Kidney epithelial cell (primary cell): ENCODE measurements at places on chromosomes 5 and 9. TPM values are rescaled to one million over a fixed set of nuclear protein-coding genes. Genes with fewer than 3 reads are reported as not detected.

Gene SLIT3
- 2.9 and 5.0 TPM in 2 replicates for total RNA-seq

Gene GAS1
- total RNA-seq = 6.1 and 8.3 TPM in 2 replicates

Gene ZNF618
- 12.1 and 13.6 TPM in 2 replicates for total RNA-seq

Gene RLN2
- total RNA-seq = 1.0 and 2.5 TPM in 2 replicates

Gene CATSPER3
- 0.13 TPM in 1 of 2 replicates, not detected in the other for total RNA-seq

Gene CDH9
- total RNA-seq = not detected in 2 replicates

Gene FOXD1
- total RNA-seq = 14.7 and 22.0 TPM in 2 replicates

Gene BARHL1
- total RNA-seq = not detected in 2 replicates

Gene PCDHGC4
- 0.62 and 1.1 TPM in 2 replicates for total RNA-seq

Gene PCDHA4
- 0.27 and 1.2 TPM in 2 replicates for total RNA-seq

Gene PCDHGB5
- 18.6 and 19.3 TPM in 2 replicates for total RNA-seq

Gene CARTPT
- not detected in 2 replicates for total RNA-seq

Gene GLIPR2
- total RNA-seq = 38.6 and 43.1 TPM in 2 replicates

Gene PCDHGB3
- 1.3 and 3.6 TPM in 2 replicates for total RNA-seq

Gene SLC45A2
- not detected in 2 replicates for total RNA-seq

Gene TMEM252
- not detected in 2 replicates for total RNA-seq

Gene SHISAL2B
- not detected in 2 replicates for total RNA-seq

Gene FREM1
- 0.75 and 1.0 TPM in 2 replicates for total RNA-seq

Gene PTGS1
- total RNA-seq = 0.04 and 0.07 TPM in 2 replicates

Gene DIAPH1
- 99.7 and 103 TPM in 2 replicates for total RNA-seq

Gene AK8
- total RNA-seq = 1.6 and 2.0 TPM in 2 replicates

Gene PCDHA7
- total RNA-seq = 0.07 and 0.25 TPM in 2 replicates

Gene FLT4
- 1.1 and 2.6 TPM in 2 replicates for total RNA-seq

Gene IFNE
- 0.34 and 1.0 TPM in 2 replicates for total RNA-seq

Gene TRAF2
- 17.5 and 17.7 TPM in 2 replicates for total RNA-seq

Gene NR5A1
- total RNA-seq = not detected in 2 replicates

Gene NR6A1
- total RNA-seq = 0.92 and 2.2 TPM in 2 replicates

Gene LECT2
- total RNA-seq = not detected in 2 replicates

Gene GRIN1
- 0.04 TPM in 1 of 2 replicates, not detected in the other for total RNA-seq

Gene ECM2
- total RNA-seq = not detected in 2 replicates

Gene ADAMTS19
- 0.21 and 0.75 TPM in 2 replicates for total RNA-seq

Gene ANKRD55
- total RNA-seq = not detected in 2 replicates

Gene DEPDC1B
- 10.6 TPM in 2 replicates for total RNA-seq

Gene HACD4
- total RNA-seq = 0.46 and 0.62 TPM in 2 replicates

Gene KIF12
- 13.8 and 15.8 TPM in 2 replicates for total RNA-seq

Gene SPARC
- 139 and 140 TPM in 2 replicates for total RNA-seq

Gene MYOT
- total RNA-seq = not detected in 2 replicates

Gene PCDHB9
- 0.71 and 0.82 TPM in 2 replicates for total RNA-seq

Gene SERF1A
- total RNA-seq = 7.8 and 14.2 TPM in 2 replicates

Gene NUTM2G
- not detected in 2 replicates for total RNA-seq

Gene AHRR
- 2.6 and 4.9 TPM in 2 replicates for total RNA-seq

Gene LCN10
- total RNA-seq = 0.21 TPM in 1 of 2 replicates, not detected in the other

Gene SPATA31D4
- not detected in 2 replicates for total RNA-seq
